ENCODE measurements at places on chromosomes 11 and 22.

DNA sequence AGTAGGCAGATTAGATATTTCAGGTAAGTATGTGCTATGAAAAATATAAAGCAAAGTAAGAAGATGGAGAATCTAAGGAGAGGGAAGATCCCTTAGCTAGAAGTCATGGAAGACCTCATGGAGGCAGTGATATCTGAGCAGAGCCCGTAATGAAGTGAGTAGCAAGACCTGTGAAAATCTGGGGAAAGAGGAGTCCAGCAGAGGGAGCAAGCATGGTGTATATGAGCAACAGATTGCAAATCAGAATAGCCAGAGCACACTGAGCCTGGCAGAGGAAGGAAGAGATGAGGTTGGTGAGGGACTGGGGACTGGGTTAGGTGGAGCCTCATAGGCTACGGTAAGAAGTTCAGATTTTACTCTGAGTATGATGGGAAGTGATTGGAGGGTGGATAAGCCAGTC is 9.4 kb downstream of the LHFPL7 start:
- DNase-seq, result no peak

- DNase-seq, result no peak
These were observed 62.2 kb upstream of the INCENP start for GRCh38 chr11:62061356-62062222.

GRCh38 chr11:20729597-20730105 is 60.3 kb downstream of the NELL1 start:
- no peak for DNase-seq

DNA sequence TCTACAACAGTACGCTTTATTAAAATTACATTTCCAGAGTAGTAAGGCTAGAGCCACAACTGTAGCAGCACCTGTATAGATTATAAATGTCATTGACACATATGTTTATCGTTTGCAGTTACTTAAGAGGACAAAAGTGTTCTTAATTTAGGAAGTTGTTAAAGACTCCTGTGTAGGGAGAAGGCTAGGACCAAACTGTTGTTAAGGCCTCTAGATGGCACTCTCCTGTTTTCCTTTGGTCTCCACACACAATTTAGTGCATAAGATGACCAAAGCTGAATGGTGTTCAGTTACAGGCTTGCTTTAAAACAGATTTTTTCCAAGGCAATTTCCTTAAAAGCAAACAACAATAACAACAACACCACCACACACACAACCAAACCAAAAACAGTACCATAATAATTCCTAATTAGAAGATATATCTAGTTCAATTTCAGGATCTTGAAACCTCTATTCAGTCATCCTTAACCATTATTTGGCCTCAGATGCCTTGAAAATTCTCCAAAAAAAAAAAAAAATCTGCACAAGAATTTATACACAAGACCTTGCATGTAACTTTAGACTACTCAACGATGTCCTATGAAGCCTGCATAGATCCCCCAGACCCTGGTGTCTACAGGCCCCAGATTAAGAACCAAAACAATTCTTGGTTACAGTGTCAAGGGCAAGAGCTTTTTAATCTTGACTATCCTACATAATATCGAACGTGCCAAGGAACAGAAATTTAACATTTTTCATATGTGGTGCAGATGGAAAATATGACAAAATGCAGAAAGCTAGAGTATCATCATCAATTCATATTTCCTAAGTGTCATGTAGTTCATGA is 42.6 kb upstream of the APOA1 start:
- DNase-seq, result no peak

DNA sequence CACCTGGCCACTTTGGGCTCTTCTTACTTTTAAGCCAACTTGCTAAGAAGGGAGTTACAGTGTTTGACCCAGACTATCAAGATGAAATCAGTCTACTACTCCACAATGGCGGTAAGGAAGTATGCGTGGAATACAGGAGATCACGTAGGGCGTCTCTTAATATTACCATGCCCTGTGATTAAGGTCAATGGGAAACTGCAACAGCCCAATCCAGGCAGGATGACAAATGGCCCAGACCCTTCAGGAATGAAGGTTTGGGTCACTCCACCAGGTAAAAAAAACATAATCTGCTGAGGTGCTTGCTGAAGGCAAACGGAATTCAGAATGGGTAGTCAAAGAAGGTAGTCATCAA is 1.0 kb upstream of the YPEL4 start:
- DNase-seq, result no peak

- no peak for DNase-seq
These were observed 22.6 kb downstream of the C11orf71 start for GRCh38 chr11:114377612-114378267.

DNA sequence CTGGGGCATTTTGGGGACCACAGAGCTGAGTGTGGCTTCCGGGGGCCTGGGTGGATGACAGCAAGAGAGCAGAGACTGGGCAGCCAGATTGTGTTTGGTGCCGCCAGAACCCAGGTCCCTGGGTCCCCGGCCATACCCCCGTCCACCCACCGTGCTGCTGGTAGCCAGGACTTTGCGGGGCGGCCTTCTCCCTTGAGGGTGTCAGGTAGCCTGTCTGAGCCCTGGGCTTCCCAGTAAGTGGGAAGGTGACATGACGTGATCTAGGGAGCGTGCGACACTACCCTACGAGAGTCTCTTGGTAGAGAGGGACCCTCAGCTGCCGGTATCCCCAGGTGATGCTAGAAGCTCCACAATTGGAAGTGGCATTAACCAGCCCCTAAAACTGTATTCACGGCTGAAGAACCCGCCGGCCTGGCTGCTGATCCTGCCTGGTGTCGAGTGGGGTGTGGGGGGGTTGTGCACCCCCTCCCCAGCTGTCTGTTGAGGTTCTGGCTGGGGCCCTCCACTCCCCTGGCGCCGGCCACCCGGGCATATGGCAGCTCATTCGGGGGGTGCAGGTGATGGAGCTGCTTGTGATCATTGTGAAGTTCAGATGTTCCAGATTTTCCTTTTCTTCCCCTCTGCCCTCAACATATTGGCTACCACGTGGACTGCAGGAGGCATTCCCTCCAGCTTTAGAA is 66.9 kb downstream of the MPPED1 start:
- DNase-seq, result no peak

DNA sequence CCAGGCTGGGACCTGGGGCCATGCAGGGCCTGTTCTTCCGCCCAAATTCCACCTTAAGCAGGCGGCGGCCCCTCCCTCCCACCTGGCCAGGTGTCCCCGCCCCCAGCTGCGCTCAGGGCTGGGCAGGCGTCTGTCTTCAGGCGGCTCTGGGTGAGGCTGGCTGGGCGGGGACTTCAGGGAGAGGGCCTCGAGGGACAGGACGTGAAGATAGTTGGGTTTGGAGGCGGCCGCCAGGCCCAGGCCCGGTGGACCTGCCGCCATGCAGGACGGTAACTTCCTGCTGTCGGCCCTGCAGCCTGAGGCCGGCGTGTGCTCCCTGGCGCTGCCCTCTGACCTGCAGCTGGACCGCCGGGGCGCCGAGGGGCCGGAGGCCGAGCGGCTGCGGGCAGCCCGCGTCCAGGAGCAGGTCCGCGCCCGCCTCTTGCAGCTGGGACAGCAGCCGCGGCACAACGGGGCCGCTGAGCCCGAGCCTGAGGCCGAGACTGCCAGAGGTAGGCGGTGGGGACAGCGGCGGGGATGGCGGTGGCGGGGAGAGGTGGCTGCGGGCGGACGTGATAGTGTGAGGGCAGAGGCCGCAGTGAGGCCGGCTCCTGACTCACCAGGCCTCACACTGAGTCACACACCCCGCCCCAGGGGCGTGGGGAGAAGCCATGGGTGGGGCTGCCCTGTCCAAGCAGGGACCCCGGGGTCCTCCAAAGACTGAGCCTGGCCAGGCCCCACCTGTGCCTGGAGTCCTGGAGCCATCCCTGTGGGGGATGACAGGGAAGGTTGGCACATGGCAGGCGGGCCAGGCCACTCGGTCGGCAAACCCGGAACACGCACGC is at the start of gene PKP3:
TSS of gene PKP3 (plus strand) at position 176 of the 824 bp plus-strand sequence. CDS start at position 260, 84 bp downstream.
- no peak for DNase-seq

DNA sequence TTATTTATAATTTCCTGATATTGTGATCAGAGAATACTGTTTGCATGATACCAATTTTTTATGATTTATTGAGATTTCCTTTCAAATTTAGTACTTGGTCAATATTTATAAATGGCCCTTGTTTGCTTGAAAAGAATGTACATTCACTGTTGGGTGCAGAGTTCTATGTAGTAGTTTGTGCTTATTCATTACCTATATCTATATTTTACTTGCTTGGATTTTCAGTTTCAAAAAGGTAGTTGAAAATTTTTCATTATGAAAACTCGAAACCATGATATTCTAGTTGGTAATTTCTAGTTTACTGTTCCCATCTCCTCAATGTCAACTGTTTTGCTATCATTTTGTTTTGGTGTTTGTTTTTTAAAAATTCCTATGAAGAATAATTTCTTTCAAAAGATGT is 155.7 kb downstream of the AASDHPPT start:
- no peak for DNase-seq

DNA sequence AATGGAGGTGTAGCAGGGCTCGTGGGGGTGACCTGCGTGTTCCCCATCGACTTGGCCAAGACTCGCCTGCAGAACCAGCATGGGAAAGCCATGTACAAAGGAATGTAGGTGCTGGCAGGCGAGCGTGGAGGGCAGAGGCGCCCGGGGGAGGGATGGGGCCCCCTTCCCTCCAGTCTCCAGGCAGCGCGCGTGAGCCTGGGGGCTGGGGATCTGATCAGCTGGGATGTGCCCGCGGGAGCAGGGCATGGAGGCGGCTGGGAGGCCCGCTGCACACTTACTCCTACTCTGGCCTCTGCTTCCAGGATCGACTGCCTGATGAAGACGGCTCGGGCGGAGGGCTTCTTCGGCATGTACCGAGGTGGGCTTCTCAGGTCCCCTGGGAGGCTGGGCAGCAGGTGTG is 17.8 kb downstream of the SLC25A18 start:
- no peak for DNase-seq

DNA sequence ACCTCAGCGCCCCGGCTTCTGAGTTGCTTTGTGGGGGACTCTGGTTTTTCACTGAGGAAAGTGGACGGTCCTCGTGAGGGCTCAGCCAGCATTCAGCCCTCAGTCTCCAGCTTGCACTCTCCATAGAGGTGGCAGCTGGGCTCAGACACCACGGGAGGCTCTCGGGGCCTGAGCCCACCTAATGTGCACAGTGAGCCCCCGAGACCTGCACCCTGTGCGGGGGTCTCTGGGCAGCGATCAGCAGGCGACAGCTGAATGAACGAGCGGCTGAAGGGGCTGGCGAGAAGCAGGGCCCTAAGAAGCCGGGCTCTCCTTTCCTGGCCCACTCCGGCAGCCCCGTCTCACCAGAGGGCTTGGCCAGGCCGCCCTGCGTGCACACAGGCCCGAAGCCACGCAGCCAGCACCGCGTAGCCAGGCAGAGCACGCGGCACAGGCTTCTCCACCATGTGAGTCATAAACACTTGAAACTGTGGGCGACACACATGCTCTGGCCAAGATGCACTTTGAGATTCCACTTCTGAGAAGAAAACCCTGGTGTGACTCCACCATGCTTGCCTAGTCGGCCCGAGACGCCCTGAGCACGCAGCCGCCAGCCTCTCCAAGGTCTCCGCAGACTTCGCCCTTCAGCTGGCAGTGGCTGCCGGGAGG is 28.0 kb downstream of the TOLLIP start:
- DNase-seq, result no peak

- no peak for DNase-seq
These were observed 21.8 kb downstream of the MCAM start for GRCh38 chr11:119295178-119295577.

DNA sequence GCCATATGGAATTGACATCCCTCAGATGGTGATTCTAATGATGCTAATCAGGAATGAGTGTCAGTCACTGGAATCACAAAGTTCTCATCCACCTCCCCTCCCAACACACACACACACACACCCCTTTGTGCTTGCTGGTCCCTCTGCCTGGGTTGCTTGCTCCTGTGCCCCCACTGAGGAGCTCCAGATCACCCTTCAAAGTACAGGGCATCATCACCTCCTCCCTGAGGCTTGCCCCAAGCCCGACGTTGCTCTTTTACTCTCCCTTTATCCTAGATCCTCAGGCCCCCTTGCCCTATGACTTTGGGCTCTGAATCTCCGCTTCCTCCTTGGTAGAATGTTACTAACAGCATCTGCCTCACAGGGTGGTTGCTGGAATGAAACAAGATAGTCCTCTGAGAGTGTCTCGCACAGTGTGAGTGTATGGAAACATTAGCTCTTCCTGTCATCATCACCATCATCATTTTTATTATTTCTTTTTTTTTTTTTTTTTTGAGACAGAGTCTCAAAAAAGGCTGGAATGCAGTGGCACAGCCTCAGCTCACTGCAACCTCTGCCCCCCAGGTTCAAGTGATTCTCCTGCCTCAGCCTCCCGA is 3.4 kb downstream of the TOM1 start:
- DNase-seq, result no peak

DNA sequence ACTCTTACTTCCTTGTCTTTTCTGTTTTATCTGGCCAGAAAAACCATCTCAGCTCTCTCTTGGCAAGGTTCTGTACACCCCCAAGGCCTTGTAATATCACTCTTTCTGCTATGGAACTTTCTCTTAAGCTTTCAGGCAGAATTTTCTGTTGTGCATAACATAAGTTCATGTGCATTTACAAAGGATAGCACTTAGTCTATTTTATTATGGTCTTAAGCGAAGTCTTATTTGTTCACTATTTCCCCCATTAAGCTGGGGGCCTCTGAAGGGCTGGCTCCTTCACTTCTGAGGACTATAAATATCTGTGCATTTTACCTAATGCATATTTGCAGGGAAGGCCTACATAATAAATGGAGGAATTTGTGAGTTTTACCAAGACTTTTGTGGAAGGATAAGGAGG is 1393.4 kb downstream of the FAM181B start:
- no peak for DNase-seq

DNA sequence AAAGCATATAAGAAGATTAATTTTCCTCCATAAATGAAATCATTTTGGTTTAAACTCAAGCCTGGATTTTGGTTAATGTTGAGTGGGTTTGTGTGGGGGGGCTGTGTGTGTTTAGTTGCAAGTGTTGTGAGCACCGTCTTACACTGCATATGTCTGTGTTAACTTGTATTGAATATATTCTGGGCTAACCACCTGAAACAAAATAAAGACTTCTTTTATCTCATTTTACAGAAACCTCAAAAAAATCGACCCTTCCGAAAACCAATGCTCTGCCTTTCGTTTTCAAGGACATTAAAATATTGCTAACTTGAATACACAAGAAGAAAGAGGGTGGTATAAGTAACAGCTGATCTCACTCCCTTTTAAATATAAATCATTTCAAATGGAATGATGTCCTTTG is 192.2 kb upstream of the BLID start:
- DNase-seq, result no peak

- no peak for DNase-seq
These were observed 5.4 kb upstream of the MAPK8IP2 start for GRCh38 chr22:50595189-50595588.

GRCh38 chr11:10856689-10857458 is 979 bp downstream of the ZBED5 start:
- no peak for DNase-seq

- DNase-seq, result no peak
These were observed 7.9 kb upstream of the SLN start for GRCh38 chr11:107719557-107720302.

- no peak for DNase-seq
These were observed 272.9 kb downstream of the SWAP70 start for GRCh38 chr11:9936754-9937153.

- no peak for DNase-seq
These were observed 373.6 kb upstream of the DDI1 start for GRCh38 chr11:103662880-103663279.
